ENCODE measurements at places on chromosomes 12 and 14.

GRCh38 chr12:117105902-117106301 is 6.7 kb upstream of the TESC start:
- DNase-seq, result no peak

DNA sequence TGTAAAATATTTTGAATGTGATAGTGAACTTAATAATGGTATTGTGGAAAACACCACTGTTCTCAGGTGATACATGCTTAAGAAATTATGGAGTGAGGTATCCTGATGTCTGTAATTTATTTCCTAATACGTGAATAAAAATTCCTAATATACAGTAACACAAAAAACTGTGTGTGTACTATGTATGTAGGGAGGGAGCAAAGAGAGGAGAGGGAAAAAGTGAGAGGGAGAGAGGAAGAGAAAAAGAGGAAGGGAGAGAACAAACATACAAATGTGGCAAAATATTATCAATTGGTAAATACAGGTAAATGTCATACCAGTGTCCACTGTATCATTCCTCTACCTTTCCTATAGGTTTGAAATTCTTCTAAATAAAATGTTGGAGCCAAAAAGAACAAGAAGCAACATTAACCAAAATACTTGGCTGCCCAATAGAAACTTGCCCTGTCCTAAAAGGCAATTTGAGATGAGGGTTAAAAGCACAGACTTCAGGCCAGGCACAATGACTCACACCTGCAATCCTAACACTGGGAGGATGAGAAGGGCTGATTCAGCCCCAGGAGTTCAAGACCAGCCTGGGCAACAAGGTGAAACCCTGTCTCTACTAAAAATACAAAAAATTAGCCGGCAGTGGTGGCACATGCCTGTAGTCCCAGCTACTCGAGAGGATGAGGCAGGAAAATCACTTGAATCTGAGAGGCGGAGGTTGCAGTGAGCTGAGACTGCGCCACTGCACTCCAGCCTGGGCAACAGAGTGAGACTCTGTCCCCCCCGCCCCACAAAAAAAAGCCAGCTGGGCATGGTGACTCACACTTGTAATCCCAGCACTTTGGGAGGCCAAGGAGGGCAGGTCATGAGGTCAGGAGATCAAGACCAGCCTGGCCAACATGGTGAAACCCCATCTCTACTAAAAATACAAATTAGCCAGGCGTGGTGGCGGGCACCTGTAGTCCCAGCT is 14.5 kb downstream of the R3HDM2 start:
- DNase-seq, result no peak

GRCh38 chr12:95736631-95737030 is 53.9 kb downstream of the NTN4 start:
- DNase-seq, result no peak

DNA sequence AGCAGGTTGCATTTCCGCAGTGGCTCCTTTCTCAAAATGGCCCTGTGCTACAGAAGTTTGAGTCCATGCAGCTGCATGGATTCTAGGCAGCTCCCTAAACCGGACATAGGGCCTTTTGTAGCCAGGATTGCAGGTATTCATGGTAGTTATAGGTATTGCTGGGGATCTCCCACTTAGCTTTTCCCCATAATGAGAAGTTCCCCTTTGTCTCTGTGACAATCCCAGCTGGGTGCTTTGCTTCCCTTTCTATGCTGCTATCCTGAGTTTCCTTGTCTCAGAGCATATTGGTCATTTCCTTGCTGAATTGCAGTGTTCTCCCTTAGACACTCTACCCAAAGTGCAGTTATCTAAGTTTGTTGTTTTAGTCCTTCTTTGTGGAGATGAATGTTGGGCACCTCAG is 120.9 kb upstream of the MIS18BP1 start:
- no peak for DNase-seq

DNA sequence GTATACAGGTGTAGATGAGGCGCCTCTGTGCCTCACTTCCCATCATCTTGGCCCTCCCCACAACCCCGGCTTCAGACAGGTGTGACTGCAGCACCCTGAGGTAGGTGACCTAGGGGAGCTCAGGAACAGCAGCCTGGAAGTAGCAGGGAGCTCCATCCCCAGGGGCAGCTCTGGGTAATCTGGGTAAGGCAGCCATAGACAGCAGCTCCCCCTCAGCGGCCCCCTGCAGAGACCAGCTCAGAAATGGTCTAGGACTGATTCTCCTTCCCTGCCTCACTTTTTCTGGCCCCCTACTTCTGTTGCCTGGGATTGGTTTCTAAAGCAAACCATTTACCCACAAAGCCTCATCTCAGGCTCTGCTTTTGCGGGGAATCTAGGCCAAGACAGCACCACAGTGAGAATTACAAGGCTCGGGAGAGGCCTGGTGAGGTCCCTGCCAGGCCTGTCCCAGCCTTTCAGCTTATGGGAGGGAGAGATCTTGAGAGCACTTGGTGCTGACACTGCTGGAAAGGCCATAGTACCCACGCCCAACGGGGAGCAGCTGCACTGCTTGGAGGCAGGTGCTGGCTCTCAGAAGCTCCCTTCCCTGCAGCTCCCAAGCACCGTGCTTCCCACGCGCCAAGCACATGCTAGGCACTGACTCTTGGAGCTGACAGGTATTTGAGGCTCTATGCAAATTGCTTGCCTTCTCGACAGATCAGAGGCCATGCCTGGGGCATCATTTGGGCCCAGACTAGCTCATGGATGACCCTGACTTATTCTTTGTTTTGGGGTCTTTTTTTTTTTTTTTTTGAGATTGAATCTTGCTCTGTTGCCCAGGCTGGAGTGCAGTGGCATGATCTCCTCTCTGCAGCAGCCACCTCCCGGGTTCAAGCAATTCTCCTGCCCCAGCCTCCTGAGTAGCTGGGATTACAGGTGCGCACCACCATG is 45.1 kb upstream of the TRAF3 start:
- no peak for DNase-seq

DNA sequence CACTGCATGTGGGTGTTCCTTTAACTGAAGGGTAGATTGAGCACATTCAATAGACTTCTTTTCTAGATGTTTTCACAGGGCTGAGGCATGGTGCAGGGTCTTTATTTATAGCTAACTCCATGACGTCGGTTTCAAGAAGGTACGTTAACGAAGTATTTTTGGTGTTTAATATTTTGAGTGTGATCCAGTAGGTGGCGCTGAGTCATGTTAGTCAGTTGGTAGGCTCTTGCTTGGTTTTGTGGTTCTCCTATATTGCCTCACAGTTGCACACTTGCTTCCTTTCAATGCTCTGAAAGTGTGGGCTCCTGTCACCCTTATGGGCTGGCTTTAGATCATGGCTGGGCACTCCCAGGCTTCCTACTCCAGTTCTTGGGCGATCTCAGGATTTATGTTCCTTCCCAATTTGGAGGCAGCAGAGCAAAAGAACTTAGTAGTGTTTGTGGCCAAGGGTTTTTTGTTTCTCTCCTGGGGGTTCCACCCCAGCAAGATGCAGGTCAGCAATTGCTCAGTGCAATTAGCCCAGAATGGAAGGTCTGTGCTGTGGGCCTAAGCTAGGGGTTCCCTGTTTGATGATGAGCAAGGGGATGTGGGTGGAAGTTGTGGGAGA is 471.6 kb upstream of the FOXG1 start:
- no peak for DNase-seq

DNA sequence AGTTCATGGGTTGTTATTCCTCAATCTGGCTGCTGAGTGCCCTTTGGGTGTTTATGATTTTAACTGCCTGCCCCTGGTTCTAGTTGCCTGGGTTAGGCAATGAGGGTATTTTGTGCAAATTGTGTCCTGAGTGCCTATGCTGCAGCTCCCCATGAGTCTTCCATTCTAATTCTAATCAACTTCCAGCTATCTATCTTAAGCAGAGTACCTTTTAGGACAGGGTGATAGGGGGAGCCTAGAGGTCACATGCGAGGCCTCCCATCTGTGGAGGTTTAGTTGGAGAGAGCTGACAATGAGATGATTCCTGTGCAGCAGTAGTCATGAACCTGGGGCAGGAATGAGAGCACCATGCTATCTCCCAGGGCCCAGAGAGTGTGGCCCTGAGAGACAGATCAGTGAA is 225.9 kb upstream of the PLEKHG7 start:
- DNase-seq, result no peak

GRCh38 chr12:72546106-72546505 is 273.9 kb downstream of the TRHDE start:
- DNase-seq, result no peak

GRCh38 chr12:116015525-116015924 is 262.0 kb downstream of the MED13L start:
- no peak for DNase-seq

DNA sequence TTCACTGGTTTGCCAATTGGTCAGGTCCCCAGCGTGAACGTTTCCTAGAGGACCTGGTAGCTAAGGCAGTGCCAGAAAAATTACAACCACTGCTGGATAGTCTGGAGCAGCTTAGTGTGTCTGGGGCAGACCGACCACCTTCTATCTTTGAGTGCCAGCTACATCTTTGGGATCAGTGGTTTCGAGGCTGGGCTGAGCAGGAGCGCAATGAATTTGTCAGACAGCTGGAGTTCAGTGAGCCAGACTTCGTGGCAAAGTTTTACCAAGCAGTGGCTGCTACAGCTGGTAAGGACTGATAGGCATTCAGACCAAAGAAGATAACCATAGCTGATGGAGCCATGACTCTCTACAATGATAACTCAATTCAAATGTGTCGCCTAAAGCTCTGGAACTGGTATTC is 2.5 kb downstream of the C14orf119 start:
- DNase-seq, result no peak

- no peak for DNase-seq
Observed at GRCh38 chr12:100716945-100717732, 77.4 kb upstream of the ANO4 start.

- DNase-seq, result no peak
Observed at GRCh38 chr12:68016136-68016535, 26.9 kb downstream of the IFNG-AS1 start.

GRCh38 chr12:30063435-30063945 is 279.7 kb upstream of the TMTC1 start:
- no peak for DNase-seq

DNA sequence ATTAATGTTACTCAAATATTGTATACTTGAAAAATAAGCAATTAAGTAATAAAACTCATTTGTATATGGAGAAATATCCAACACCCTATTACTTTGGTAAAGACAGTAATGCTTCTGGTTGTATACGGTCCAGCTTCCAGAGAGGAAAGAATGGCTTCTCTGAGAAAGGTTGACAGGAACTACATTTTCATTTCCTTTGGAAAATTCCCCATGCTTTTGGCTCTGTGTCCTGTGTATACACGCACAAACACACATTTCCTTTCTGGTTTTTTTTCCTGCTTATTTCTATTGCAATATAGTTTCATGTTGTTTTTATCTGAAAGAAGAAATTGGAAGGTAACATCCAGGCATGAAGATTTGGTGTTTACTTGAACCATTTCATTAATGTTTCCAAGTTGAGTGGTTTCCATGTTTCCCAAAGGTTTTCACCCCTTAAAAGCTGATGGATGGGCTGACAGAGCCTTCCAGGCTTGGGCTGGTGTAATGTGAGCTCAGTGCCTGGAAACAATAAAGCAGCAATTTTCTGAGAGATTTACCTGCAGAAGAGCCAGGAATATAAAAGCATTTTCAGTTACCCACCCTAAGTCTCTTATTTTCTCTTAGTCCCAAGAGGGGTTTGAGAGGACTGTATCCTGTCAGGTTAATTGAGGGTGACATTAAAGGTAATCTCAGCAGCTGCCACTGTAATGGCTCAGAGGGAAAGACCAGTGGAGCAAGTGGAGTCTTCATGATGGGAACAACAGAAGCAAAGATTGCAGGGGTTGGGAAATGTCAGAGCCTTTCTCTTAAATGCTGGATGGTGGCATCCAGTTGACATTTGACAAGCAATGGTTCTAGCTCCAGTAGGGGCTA is 33.4 kb upstream of the TMTC1 start:
- no peak for DNase-seq

DNA sequence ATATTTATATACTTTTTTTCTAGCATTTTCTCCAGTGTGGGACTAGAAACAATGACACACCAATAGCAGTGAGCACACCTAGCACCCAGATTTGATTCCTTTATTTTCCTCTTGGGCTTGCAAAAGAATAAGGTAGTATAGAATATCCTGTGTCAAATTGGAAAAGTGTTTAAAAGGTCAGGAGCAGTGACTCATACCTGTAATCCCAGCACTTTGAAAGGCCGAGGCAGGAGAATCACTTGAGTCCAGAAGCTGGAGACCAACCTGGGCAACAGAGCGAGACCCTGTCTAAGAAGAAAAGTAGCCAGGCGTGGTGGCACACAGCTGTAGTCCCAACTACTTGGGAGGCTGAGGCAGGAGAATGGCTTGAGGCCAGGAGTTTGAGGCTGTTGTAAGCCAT is 53.8 kb upstream of the SGPP1 start:
- no peak for DNase-seq

GRCh38 chr12:91213-91612 is 24.6 kb downstream of the IQSEC3 start:
- DNase-seq, result no peak

- no peak for DNase-seq
Observed at GRCh38 chr12:132222096-132222807, 78.0 kb downstream of the NOC4L start.

- no peak for DNase-seq
Observed at GRCh38 chr14:73526036-73526984, 10.6 kb upstream of the ACOT1 start.

- DNase-seq, result no peak
Observed at GRCh38 chr14:100341301-100342031, 18.3 kb downstream of the SLC25A47 start.

DNA sequence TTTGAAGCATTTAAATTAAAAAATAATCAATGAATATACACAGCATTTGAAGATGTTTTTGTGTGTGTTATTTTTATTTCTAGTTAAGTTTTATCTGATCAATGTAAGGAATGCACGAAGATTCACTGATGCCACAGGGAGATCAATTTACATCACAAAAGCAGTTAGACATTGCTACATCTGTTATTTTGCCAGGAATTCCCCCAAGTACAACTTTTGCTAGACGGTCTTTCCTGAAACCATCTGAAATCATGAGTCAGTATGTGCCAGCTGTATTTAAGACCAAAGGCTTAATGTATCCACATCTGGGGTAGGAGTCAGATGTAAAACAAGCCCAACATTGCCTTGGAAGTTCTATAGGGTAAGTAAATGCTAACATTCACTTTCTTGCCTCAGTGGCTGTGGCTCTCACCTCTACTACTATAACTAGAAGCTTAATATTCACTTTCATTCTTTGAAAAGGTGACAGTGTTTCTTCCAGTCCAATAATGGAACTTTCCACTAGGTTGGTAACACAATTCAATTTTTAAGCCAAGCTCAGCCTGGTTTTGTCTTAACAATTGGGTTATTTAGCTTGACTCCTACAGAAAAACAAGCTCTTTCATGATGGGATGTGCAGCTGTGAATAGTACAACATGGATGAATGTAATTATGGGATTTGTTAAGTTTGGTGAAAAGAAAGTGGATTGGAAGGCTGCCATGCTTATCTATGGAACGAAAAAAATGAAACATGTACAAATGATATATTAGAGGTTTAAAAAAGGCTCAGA is 385.4 kb upstream of the TMEM132C start:
- DNase-seq, result no peak

- DNase-seq, result no peak
Observed at GRCh38 chr12:2318286-2318685, 265.5 kb downstream of the CACNA1C start.

Data from anterior cingulate cortex (tissue), 58 donors.